Fibroblast of skin of right biceps (primary cell): ENCODE measurements at places on chromosomes 4 and X.

GRCh38 chr4:125780164-125780563 lies 465.4 kb downstream of the FAT4 start:
- DNase-seq: peak; percentile 42

DNA sequence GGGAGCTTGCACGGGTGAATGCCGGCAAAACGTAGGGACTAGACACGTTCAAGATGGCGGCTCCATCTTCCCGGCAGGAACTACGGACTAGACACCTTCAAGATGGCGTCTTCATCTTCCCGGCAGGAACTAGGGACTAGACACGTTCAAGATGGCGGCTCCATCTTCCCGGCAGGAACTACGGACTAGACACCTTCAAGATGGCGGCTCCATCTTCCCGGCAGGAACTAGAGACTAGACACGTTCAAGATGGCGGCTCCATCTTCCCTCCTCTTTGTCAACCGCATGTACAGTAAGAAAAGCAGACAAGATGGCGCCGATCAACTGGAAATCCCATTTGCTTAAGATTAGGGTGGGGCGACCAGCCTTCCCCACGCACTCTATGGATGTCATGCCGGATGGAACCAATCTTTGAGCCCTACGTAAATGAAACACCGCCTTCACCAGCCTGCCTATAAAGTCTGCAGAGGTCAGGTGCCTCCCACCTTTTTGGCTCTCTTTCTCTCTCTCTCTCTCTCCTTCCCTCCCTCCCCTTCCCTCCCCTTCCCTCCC lies 222.4 kb downstream of the CRLF2 start:
- DNase-seq: peak; percentile 92

DNA sequence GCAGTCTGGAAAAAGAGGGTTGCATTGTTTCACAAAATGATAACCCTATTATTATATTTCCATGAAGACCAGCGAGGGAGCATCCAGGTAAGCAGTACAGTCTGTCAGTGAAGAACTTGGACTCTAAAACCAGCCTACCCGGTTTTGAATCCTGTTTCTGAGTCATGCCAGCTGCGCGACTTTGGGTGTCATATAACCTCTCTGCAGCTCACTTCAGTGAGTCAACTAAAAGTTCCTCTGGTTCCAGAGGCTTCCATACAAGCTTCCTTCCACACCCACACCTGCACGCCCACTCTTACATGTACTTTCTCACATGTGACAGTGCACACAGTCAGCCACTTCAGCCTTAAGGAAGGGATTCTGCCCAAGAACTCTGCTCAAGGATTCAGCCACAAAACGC lies 49.8 kb upstream of the PRPS2 start:
- no peak for DNase-seq

DNA sequence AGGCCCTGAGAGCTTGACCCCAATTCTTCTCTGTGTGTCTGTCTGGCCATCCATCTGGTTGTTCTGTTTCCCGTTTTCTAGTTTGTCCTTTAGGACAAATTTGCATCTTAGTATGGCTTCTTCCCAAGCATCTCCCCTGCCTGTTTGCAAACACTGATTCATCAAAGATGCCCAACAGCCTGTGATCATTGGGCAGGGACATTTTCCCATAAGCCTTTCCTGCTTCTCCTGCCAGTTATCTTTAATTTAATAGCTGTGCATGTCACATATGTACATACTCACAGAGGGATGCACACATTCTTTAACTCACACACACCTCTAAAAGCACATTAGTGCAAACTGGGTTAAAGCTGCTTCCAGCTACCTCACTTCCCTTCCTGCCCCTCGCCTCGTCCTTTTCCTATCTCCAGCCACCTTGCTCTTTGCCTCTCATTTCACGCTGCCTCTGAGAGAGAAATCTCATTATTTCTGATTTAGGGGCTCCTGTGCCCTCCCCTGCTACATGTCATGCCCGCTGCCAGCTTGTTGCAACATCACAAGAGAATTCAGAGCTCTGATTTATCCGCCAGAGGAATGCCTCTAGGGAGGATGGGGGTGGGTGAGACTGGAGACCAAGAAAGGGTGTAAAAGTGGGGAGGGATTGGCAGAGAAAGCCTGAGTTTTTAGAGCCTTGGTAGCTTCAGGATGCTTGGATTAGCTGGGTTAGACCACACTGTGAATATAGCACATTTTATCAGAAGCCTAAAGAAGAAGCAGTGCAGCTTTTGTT lies 100.6 kb downstream of the NHS start:
- peak; percentile 39 for DNase-seq

GRCh38 chr4:8537041-8537461 lies 43.1 kb upstream of the GPR78 start:
- peak; percentile 71 for DNase-seq

DNA sequence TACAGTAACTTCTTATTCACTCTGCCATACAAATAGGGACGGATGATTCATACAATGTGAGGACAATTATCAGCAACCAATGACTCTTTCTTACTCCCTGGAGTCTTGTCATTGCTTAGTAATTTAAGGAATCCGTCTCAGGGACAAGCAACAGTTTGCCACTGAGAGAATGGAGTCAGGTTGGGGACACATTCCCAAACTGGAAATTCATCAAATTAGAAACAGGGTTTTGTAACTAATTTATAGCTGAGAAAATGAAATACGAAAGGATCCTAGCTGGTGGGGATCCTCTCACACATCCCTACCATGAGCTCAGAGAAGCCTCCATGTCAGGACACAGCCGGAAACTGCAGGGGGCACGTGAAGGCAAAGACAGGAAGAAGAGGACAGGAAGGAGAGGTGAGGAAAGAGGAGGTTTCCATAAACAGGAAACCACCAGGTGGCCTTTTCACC lies 50.4 kb upstream of the KDR start:
- peak; percentile 92 for DNase-seq

DNA sequence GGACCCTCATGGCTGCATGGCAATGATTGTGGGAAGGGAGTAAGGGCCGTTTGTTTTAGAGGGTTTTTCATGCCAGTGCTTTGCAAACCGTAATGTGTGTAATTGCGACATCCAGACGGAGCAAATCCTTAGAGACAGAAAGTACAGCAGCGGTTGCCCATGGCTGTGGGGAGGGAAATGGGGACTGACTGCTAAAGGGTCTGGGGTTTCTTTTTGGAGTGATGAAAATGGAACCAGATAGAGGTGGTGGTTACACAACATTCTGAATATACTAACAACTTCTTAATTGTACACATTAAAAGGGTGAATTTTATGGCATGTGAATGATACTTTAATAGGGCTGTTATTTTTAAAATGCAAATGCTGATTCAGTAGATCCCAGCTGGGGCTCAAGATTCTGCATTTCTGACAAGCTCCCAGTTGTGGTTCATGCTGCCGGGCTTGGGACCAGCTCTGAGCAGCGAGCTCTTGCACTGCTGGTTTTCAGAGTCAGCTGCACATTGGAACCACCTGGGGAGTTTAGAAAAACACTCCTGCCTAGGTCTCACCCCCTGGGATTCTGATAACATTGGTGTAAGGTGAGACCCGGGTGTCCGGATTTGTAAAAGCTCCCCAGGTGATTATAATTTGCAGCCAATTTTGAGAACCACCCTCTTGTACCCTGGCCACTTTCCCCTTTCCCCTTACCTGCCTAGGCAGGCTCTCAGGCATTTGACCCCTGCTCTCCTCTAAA lies 47.7 kb downstream of the PRPS1 start:
- peak; percentile 23 for DNase-seq

DNA sequence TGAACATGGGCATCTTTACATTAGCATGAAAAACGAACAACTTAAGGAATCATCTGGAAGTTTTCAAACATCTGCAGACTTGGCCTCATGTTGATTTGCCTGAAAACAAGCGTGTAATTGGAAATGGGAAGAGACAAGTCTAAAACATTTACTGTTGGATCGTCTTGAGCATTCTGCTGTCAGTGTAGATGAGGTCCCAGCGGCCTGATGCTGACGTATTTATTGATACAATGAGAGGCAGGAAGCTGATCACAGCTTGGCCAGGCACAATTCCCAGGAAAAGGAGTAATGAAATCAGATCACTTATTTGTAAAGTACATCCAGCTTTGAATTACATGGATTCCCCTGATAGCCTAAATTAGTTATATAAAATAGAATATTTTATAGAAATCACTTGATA lies 210.6 kb downstream of the CLCN4 start:
- DNase-seq: no peak

DNA sequence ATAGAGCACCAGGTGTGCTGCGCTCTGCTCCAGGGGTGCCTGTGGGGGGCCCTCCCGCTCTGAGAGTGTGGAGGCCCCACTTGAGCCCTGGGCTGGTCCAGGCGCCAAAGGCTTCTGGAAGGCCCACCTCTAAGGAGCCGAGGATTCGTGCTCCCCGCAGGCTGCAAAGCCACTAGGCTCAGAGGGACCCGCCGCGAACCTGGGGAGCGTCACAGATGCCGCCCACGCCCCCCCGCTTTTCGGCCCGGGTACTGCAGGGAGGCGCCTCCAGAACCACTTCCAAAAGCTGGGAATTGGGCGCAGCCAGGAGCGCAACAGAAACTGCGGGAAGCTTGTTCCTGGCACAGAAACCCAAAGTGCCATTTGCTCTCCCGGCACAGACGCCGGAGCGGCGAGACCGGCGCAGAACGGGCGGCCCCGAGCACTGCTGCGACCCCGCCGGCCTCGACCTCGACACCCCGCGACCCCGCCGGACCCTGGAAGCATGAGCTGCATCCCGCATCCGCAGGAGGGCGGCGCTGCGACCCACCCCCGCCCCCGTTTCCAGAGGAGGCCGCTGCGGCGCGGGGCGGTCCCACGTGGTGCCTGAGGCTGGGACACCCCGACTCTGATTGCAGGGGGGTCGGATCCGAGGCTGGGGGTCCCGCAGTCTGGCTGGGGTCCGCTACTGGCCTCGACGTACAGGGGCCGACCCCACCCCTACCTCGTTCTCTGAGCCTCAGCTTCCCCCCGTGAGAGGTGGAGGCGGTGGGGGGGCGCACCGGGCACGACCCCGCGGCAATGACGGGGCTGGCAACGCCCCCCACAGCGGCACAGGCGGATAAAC lies 30.8 kb downstream of the CPLX1 start:
- DNase-seq: no peak

DNA sequence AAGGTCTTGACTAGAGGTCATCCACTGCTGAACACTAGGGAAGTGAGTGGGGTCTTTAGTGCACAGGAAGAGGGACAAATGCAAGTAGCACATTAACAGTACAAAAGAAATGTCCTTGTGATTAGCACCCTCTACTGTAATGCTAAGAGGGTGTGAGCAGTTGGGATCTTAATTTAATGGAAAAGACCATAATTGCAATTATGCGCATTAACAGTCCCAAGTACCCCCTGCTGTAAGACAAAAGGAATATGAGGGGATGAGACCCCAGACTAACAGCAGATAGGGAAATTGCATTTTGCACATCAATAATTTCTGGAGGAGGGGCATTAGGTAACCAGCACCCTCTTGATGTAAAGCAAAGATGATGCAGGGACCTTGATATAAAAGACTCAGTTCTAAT lies 285.0 kb downstream of the CHIC1 start:
- no peak for DNase-seq

DNA sequence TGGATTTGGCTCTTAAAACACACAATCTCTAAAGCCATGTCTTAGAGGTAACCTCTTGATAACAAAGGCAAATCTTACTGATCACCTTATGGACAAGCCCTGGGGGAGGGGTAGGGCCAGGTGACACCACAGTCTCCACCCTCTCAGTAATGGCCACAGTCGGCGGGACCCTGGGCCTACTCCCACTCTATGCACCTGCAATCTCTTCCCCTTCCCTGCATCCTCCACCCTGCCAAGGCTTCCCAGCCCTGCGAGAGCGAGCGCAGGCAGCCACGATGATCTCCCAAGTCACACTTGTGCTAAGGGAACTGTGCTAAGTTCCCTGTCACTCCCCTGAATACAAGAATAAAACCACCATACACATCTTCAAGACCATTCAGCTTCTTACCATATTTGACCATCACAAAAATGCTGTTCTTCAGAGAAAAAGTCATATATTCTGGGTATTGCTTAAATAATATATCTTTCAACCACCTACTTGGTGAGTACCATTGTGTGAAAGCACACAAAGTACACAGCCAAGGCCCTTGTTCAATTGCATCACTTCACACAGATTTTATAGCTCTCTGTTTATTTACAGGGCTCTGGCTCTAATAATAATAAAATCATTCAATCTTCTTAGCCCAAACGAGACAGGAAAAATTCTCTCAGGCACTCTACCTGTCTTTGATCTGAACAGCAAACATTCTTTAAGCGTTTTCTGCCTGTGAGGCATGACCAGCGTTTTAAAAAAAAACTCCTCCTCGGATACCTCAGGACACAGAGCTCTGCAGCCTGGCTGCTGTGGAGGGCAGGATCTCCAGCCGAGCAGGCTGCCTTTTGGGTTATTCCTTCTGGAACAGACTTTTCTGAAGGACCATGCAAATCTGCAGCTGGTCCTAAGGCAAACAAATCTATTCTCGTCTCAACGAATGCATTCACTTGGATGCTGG lies 115.7 kb upstream of the MAP3K15 start:
- no peak for DNase-seq

- no peak for DNase-seq
Measured at GRCh38 chrX:153926552-153926857, 441 bp upstream of the ARHGAP4 start.

DNA sequence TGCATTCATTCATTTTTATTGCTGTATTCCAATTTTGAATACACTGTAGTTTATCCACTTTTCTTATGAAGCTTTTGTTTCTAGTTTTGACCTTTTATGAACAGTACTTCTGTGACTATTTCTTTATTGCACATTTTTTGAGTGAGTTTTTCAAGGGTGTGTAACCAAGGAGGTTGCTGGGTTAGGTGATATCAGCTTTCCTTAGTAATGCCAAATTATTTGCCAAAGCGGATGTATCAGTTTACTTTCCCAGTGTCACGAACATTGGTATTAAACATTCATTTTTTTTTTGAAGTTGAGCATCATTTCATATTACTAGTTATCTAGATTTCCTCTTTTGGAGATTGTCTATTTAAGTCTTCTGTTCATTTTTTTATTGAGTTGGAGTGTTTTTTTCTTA lies 32.9 kb downstream of the STIM2 start:
- DNase-seq: no peak
